HL-60 (cell line): ENCODE measurements at places on chromosomes 12 and 14.

DNA sequence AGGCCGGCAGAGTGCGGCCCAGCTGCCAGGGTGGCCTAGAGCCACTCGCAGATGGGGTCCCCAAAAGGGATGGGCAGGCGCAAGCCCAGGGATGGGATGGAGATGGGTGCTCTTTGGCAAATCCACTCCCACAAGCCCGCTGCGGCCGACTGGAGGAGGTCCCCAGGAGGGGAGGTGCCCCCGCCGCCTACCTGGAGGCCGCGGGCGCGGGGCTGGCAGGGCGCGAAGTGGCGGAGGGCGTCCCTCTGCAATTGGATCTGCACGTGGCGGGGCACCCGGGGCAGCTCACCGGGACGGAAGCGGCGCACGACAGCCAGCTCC, 730 bp downstream of the PPP1R3E start:
- DNase-seq: no peak

GRCh38 chr14:51743588-51744000, 91.9 kb downstream of the FRMD6 start:
- DNase-seq: no peak

DNA sequence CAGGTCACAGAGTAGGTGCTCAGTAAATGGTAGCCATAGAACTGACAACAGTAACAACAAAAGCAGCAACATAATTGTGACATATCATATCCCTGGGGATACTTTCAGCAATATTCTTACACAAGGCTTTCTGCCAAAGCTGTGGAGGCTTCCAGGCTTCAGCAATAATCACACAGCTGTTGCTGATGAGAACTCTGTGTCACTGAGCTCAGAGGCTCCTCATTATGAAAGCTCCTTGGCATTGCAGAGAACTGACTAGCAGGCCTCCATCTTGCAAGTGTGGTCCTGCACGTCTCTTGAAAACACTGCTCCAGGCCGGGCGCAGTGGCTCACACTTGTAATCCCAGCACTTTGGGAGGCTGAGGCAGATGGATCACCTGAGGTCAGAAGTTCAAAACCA, 97.3 kb upstream of the BTG1 start:
- no peak for DNase-seq

DNA sequence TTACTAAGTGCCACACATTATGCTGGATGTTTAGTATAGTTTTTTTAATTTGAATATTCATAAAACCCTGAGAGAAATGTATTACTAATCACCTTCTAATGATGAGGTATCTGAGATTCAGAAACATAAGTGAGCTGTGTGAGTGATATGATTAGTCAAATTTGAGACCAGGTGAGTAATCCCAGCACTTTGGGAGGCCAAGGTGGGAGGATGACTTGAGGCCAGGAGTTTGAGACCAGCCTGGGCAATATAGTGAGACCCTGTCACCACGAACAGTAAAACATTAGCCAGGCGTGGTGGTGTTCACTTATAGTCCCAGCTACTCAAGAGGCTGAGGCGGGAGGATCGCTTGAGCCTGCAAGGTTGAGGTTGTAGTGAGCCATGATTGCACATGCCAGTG, 438.4 kb downstream of the RAD51B start:
- DNase-seq: no peak

DNA sequence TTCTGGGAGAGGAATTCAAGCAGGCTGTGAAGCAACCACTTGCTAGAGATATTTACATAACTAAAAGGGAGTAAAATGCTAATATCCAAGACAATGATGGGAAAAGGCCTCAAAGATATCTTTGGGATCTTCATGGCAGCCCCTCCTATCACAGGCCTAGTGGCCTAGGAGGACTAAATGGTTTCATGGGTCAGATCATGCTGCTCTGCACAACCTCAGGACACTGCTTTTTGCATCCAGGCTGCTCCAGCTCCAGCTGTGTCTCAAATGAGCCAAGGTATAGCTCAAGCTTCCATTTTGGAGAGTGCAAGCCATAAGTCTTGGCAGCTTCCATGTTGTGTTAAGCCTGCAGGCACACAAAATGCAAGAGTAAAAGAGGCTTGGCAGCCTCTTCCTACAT, 195.6 kb upstream of the SSTR1 start:
- DNase-seq: no peak

- DNase-seq: no peak
Measured at GRCh38 chr12:87953256-87953860, 75.8 kb downstream of the C12orf50 start.

GRCh38 chr12:57208631-57209282, 7.8 kb upstream of the NXPH4 start:
- no peak for DNase-seq

GRCh38 chr14:27184427-27184826, 586.6 kb upstream of the NOVA1 start:
- DNase-seq: no peak

DNA sequence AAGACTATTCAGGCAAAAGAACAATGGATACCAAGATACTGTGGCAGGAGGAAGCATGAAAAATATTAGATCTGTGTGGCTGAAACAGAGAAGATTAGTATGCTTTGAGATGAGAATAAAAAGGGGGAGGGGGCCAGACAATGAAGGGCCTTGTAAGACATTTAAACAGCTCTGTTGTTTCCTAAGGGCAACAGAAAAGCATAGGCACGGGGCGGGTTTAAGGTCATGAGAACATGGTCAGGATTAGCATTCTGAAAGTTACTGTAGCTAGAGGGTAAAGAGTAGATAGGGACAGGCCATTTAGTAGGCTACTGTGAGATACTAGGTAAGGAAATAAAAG, 18.6 kb downstream of the INTS13 start:
- no peak for DNase-seq

GRCh38 chr14:54360667-54361066, 36.1 kb upstream of the CDKN3 start:
- DNase-seq: no peak

- DNase-seq: no peak
Measured at GRCh38 chr12:22740656-22741355, 115.8 kb downstream of the ETNK1 start.

- no peak for DNase-seq
Measured at GRCh38 chr12:103834942-103835341, 6.1 kb downstream of the NT5DC3 start.

DNA sequence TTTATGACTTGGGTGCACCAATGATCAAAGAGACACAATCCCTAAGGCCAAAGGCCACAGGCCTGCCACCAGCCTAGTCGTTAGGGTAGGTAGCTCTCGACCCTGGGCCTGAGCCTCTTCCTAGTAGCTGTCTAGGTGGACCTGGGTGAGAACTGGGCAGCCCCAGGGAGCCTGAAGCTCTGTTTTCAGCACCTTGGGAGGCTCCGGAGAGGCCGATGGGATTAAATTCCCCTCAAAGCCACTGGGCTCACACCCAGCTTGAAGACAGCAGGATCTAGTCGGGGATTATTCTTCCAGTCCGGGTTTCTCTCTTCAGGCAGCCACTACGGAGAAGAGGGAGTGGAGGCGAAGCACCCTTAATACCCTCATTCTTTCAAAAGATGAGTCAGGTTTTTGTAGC, 79.8 kb downstream of the TMEM260 start:
- no peak for DNase-seq

DNA sequence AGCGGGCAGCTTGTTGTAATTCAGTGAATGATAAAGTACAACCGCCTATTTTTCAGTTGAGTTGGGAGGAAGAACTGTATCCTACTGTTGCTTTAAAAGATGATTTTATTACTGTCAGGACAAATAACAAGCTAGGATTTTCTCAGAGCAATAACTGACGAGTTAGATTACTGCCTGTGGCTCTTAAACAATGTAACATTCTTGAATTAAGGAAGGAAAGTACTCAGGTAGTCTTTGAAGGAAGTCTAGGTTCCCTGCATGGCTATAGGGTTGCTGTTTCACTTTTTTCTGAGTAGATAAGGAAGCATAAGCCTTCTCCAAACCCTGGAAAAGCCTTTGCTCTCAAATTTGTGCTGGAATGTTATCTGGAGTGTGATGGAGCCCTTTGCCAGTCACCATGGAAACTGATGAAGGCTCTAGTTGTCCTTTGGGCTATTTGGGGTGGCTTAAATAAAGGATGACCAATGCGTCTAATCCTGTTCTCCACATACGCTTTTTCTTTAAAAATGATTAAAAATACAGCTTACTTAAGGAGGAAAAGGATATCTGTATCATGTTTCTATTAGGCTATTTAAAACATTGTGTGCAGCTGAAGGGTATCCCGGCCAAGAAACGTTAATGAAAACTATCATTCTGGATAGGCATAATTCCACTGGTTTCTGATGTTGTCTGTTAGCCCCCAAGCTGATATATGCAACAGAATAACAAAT, 17.7 kb downstream of the NUBPL start:
- no peak for DNase-seq

DNA sequence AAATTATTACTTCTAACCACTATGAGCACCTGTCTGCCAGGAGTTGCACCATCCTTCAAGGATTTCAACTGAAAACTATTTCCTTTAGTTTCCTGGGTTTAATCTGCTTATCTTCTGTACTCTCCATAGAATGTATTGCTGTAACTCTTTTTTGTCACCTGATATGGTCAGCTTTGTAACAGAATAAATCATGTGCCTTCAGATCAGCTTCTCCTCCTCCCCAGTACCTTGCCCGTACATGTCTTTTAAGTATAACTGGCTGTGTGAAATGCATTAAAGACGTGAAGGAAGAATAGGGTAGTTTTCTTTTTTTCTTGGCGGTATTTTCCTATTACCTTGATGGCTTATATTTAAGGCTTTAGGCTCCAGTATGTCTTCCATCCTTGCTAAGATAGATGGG, 200.3 kb upstream of the NAV3 start:
- no peak for DNase-seq

DNA sequence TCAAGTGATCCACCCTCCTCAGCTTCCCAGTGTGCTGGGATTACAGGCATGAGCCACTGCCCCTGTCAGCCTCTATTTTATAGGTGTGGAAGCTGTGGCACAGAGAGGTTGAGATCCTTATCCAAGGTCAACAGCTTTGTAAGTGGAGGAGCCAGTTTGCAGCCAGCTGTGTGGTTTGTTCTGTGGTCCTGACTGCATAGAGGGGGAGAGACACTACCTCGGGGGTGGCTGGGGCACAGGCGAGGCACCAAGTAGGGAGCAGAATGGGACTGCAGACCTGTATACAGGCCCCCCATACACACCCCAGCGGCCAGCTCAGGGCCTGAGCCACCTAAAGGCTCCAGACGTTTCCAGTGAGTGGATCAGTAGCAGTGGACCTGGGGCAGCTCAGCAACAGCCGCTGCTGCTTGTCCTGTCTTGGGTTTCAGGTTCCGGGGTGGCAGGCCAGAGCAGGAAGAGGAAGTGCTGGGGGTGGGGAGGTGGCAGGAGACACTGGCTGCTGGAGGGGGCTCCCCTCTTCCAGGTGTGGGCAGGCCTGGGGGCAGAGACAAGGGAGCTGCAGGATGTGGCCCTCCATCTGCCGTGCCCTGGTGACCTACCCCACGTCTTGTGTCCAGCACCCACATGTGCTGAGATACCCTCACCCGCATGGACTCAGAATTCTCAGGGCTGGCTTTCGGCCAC, 11.0 kb downstream of the ORAI1 start:
- no peak for DNase-seq

GRCh38 chr12:132163041-132163910, 19.0 kb downstream of the NOC4L start:
- DNase-seq: no peak

- DNase-seq: no peak
Measured at GRCh38 chr14:64726585-64726890, 22.3 kb downstream of the PLEKHG3 start.

DNA sequence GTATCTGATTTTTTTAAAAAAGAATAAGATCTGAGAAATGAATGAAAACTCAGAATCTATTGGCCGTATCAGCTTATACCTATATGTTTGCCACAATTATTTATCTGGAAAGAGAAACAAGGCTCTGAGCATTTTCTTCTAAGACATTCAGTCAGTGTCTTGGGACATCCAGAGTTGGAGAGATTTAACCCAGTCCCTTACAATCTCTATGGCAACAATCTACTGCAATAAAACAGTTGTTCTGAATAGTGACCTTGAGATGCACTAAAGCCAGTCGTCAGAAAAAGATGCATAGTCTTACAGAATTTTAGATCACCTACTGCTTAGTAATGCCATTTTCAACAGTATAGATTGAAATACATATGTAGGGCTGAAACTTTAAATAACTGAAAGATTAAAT, 52.0 kb upstream of the SOCS2 start:
- no peak for DNase-seq

DNA sequence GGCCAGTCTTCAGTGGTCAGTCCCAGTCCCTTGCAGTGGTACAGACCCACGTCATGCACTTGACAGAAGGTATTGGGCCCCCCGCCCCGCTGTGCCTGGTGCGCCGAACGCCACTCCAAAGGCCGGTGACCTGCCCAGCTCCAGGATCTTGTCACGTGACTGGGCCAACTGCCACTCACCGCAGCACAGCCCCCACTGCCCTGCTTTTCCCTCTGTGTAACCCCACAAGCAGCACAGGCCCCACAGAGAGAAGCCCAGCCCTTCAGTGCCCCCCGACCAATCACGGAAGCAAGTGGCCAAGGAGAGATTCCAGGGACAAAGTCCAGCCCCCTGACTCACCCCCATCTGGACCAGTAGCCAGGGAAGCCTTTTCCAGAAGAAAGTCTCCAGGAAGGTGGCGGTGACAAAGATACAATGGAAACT, 498 bp downstream of the GPR132 start:
- peak; percentile 88 for DNase-seq

DNA sequence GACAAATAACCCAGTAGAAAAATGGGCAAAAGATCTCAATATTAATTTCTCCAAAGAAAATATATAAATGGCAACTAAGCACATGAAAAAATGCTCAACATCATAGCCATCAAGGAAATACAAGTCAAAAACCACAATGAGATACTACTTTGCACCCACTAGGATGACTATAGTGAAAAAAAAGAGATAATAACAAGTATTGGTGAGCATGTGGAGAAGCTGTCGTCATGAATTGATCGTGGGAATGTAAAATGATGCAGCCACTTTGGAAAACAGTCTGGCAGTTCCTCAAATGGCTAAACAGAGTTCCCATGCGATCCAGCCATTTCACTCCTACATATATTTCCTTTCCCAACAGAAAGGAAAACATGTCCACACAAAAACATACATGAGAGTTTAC, 18.1 kb downstream of the JDP2 start:
- DNase-seq: no peak

GRCh38 chr12:53006810-53007309, 604 bp downstream of the EIF4B start:
- DNase-seq: peak; percentile 85

GRCh38 chr12:4052691-4053090, 179.5 kb upstream of the PARP11 start:
- no peak for DNase-seq

DNA sequence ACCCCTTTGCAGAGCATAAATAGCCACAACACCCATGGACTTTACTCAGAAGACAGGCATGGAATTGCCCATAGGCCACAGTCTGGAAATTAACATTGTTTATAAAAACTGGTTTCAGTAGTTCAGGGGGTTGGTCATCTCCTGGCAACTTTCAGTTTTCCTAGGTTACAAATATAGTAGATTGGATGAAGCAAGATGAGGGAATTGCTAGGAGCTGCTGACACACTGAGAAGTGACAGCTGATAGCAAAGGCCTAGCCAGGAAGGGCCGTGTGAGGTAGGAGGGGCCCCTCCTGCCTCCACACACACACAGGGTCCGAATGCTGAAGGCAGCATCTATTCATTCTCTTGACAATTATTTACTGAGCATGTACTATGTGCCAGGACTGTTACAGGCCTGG, 8.3 kb downstream of the GALNT16 start:
- no peak for DNase-seq
